Activated CD8-positive, alpha-beta T cell treated with anti-CD3 and anti-CD28 coated beads, Interleukin-2, amount 10 ng/mL, durations not matched to agents 7 days and 5 days (primary cell): ENCODE measurements at places on chromosomes 1 and 21. TPM values are rescaled to one million over a fixed set of nuclear protein-coding genes. Genes with fewer than 3 reads are reported as not detected.

DNA sequence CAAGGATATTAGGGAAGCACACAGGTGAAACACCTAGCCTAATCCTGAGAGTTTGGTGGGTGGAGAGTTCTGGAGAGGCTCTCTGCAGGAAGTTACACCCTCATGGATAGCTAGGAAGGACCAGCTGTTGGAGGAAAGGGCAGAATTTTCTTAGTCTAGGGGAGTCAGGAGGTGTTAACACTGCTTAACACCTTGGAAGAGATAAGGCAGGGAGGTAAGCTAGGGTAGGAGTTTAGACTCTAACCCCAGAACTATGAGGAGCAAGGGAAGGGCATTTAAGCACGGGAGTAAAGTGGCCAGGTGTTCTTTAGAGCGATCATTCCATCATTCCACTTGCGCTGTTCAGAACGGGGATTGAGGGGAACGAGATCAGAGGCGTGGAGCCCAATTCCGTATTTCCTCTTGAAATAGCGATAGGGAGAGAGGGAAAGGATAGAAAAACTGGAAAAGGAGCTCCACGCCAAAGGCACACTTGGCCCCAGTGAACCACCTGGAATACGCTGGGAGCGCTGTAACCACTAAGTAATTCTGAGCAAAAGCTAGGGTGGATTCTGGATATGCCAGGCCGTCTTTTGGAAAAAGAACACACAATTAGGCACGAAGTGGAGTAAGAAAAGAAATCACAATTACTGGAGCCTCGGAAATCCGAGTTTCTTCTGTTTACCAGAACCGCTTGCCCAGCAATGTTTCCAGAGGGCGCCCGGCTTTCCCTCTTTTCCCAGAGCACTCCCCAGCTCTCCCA is 1.5 kb upstream of the GPR137B start:
- peaks cover 2% of the 10 kb centered on the region for H3K36me3 ChIP-seq
- H3K27me3 ChIP-seq: peaks cover 48% of the 10 kb centered on the region
- peak overlapping the region; percentile 79 for H3K4me3 ChIP-seq
- H3K27ac ChIP-seq: no peak overlapping the region
- DNase-seq: no peak

DNA sequence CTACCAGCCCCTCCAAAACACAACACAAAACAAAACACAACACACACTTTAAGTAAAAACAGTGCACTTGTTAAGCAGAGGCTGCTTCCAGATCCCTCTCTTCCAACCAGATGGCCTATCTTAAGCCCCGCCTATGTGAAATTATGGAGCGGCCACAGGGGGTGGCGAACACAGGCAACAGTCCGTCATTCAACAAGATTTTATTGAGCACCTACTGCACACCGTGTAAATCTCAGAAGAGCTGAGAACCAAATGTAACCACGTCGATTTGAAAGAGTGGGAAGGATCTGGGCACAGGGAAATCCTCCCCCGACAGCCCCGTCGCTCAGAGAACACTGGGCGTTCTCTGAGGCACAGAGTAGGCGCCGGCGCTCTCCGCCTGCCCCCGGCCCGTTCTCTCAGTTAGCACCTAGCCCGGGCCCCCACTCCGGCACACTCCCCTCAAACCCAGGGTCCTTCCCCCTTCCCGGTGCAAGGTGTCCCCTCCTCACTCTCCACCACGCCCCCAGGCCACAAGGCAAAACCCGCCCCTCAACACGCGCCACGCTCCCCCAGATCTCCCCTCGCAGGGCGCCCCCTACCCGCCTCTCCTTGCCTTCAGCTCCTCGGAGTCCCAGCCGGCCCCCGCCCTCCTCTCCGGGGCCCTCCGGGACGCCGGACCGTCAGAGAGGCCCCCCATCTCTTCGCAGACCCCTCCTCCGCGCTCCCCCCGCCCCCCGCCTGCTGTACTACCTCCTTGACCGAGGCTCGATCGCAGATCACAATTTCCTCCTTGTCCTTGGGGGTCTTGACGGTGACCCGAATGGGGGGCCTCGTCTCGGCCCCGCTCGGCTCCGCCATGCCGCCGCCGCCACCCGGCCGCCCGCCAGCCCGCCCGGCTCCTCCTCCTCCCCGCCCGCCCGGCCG is 483 bp downstream of the UBQLN4 start:
- peak; percentile 75 for DNase-seq
- peaks cover 21% of the 10 kb centered on the region for H3K36me3 ChIP-seq
- peak overlapping the region; percentile 91 for H3K4me3 ChIP-seq
- no peaks in the 10 kb centered on the region for H3K27me3 ChIP-seq
- peak overlapping the region; percentile 80 for H3K27ac ChIP-seq
- H3K4me1 ChIP-seq: peaks cover 23% of the 10 kb centered on the region

GRCh38 chr1:247408100-247408499 is 7.9 kb upstream of the NLRP3 start:
- DNase-seq: no peak
- peaks cover 3% of the 10 kb centered on the region for H3K36me3 ChIP-seq
- H3K27ac ChIP-seq: peak overlapping the region; percentile 62
- H3K4me3 ChIP-seq: no peak overlapping the region
- peaks cover 3% of the 10 kb centered on the region for H3K27me3 ChIP-seq

Gene NR1I3
- total RNA-seq: not detected

- DNase-seq: no peak
- H3K36me3 ChIP-seq: no peaks in the 10 kb centered on the region
- H3K4me1 ChIP-seq: no peaks in the 10 kb centered on the region
- peaks cover 5% of the 10 kb centered on the region for H3K27me3 ChIP-seq
- H3K27ac ChIP-seq: no peak overlapping the region
These were observed 10.2 kb downstream of the ATP1A2 start for GRCh38 chr1:160125746-160126145.

DNA sequence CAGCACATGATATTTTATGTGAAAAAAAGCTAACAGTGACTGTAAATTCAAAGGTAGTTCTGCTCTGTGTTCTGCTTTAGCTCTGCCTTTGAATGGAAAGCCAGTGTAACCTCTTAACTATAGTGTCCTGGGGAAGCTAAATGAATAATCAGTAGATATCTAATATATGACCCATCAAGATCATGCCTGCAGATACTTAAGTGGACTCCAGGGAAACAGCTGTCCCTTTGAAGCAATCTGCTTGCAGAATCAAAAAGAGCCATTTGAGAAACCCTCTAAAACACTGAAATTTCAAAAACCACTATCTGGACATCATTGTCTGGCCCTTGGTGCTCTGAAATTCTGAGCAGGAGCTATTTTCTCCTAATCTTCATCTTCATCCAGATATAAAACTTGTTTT is 104.2 kb upstream of the ADGRL4 start:
- H3K36me3 ChIP-seq: no peaks in the 10 kb centered on the region
- H3K4me1 ChIP-seq: no peaks in the 10 kb centered on the region
- no peak overlapping the region for H3K4me3 ChIP-seq
- no peaks in the 10 kb centered on the region for H3K27me3 ChIP-seq
- H3K27ac ChIP-seq: no peak overlapping the region
- DNase-seq: no peak

DNA sequence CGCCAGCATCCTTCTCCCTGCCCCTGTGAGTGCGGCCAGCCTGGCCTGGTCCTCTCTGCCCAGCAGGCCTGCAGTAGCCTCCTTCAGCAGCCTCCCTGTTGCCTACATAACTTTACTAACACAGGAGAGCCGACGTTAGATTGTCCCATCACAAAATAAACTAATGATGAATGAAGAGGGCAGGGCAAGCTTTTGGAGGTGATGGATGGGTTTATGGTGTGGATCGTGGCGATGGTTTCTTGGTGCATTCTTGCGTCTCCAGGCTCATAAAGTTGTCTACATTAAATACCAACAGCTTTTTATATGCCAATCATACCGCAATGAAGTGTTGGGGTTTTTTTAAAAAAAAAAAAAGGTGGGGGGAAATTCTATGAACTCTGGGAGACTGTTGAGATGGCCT is 164.5 kb downstream of the PRDM16 start:
- no peak overlapping the region for H3K27ac ChIP-seq
- no peaks in the 10 kb centered on the region for H3K4me1 ChIP-seq
- no peak for DNase-seq
- H3K27me3 ChIP-seq: no peaks in the 10 kb centered on the region

GRCh38 chr1:145740269-145740668 is 21.0 kb downstream of the CD160 start:
- no peak overlapping the region for H3K27ac ChIP-seq
- H3K36me3 ChIP-seq: peaks cover 25% of the 10 kb centered on the region
- no peak for DNase-seq
- H3K4me1 ChIP-seq: no peaks in the 10 kb centered on the region

Gene MTARC1
- total RNA-seq: not detected

- H3K27ac ChIP-seq: no peak overlapping the region
- H3K36me3 ChIP-seq: peaks cover 9% of the 10 kb centered on the region
- H3K4me1 ChIP-seq: peaks cover 4% of the 10 kb centered on the region
- no peak overlapping the region for H3K4me3 ChIP-seq
- no peaks in the 10 kb centered on the region for H3K27me3 ChIP-seq
- DNase-seq: no peak
These were observed 51.0 kb downstream of the SELENOF start for GRCh38 chr1:86862920-86863319.

GRCh38 chr1:226950316-226950715 is 10.2 kb downstream of the COQ8A start:
- no peak overlapping the region for H3K27ac ChIP-seq
- no peak overlapping the region for H3K4me3 ChIP-seq
- no peak for DNase-seq
- H3K4me1 ChIP-seq: no peaks in the 10 kb centered on the region

- H3K27ac ChIP-seq: no peak overlapping the region
- DNase-seq: no peak
- H3K4me3 ChIP-seq: peak overlapping the region; percentile 87
- H3K27me3 ChIP-seq: no peaks in the 10 kb centered on the region
- peaks cover 39% of the 10 kb centered on the region for H3K36me3 ChIP-seq
These were observed 311 bp downstream of the IRF2BP2 start for GRCh38 chr1:234609691-234610042.

GRCh38 chr1:43495204-43495603 is 35.5 kb upstream of the PTPRF start:
- H3K27me3 ChIP-seq: peaks cover 14% of the 10 kb centered on the region
- no peak for DNase-seq
